ENCODE measurements at places on chromosomes 3 and 15.

- no peak for DNase-seq
These were observed 593.1 kb upstream of the NECTIN3 start for GRCh38 chr3:110478377-110479054.

GRCh38 chr3:41236228-41236627, 36.9 kb downstream of the CTNNB1 start:
- no peak for DNase-seq

DNA sequence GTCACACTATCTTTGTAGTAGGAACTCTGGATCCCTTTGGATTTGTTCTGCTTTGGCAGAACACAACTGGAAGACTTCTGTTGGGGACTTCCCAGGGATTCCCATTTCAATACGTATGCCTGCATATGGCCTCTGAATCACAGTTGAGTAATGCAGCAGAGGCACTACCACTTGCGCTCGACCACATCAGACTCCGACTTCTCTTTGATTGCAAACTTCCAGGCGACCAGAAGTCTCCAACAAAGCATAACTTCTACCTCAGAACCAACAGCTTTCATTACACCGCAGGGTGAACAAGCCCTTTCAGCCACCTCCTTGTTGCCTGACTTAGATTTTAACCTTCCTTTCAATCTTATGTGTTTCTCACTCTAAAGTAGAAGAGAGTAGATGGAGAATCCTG, 924.4 kb downstream of the IGSF11 start:
- no peak for DNase-seq

DNA sequence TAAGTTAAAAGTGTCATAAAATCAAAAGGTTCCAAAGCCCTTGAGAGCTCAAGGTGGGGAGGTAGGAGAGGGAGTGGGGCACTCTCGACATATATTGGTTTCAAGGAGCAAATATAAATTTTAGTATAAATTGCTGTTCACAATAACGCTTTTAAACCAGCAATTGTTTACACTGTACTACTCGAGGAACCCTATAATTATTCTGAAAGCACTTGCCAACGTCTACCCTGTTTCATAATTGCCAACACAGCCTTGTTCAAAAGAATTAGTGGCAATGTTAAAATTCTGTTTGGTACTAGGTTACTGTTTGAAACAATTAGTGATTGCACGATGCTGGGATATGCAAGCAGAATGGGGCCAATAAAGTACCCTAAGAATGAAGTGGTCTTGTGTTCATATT, 76.3 kb upstream of the ICE2 start:
- no peak for DNase-seq

- DNase-seq: no peak
These were observed 178.6 kb upstream of the LYSMD4 start for GRCh38 chr15:99911816-99912215.
